ENCODE measurements at places on chromosomes 6 and 20.

- no peak for DNase-seq
Measured at GRCh38 chr20:62475027-62475771, 596 bp downstream of the GATA5 start.

- DNase-seq: no peak
Measured at GRCh38 chr6:56399250-56399671, 151.9 kb upstream of the COL21A1 start.

DNA sequence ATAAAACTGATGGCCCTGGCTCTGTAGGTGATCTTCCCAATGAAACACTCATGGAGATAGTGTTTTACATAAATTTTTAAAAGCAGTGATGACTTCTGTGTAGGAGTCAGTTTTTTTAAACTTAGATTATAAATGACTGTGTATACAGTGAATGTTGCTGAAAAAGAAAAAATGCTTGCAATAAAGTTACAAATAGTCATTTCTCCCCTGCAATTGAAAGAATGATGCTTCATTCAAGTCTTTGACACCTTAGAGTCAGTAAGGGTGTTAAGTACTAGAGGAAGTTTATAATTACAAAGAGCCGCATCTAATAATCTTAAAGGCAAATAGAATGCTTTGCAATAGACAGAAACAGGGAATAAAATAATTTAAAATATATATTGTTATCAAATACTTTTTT, 27.6 kb downstream of the ZNF292 start:
- DNase-seq: no peak

- DNase-seq: no peak
Measured at GRCh38 chr6:58073263-58073662, 755.8 kb downstream of the PRIM2 start.

GRCh38 chr6:123201869-123202372, 205.9 kb downstream of the CLVS2 start:
- DNase-seq: no peak

GRCh38 chr20:49753133-49753532, 39.5 kb upstream of the B4GALT5 start:
- no peak for DNase-seq

- DNase-seq: peak; percentile 77
Measured at GRCh38 chr6:14671261-14671681, 553.7 kb downstream of the CD83 start.

- DNase-seq: no peak
Measured at GRCh38 chr6:16939839-16940238, 162.0 kb upstream of the STMND1 start.

DNA sequence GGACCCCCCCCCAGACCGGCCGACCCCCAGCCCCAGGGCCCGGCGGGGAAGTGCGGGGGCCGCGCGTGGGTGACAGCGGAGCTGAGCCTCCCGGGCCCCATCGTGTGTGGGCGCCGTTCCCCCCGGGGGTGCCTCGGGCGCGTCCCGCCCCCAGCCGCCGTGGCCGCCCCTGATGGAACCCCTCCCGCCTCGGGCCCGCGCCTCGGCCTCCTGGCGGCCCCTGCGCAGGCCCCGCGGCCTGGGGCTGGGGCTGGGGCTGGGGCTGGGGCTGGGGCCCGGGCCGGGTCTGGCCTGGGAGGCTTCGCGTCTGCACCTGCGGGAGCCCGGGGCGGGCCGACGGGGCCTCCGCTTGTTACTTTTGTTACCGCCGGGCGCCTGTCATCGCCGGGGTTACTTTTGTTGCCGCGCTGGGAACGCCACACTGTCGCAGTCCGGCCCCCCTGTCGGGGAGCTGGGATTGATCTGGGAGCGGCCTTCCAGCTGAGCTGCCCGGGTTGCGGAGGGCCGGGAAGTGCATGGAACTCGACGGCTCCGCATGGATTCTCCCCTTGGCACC, 598 bp downstream of the OGFR start:
- DNase-seq: no peak

GRCh38 chr6:150697515-150697914, 97.8 kb downstream of the PLEKHG1 start:
- no peak for DNase-seq

DNA sequence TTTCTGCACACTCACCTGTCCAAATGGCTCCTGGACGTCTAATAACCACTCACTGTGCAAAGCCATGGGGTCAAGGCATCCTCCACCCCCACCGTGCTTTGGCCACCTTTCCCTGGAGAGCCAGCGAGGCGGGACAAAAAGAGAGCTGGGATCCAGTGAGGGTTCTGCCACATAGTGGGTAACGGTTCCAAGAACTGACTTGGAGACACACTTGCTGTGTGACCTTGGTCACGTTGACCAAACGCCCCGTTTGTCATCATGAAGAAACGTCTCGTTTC, 287.2 kb downstream of the TFAP2C start:
- DNase-seq: no peak

- DNase-seq: no peak
Measured at GRCh38 chr20:2010533-2010932, 16.7 kb upstream of the PDYN start.

- DNase-seq: peak; percentile 89
Measured at GRCh38 chr6:3176562-3177355, 19.4 kb upstream of the TUBB2A start.

GRCh38 chr6:169155481-169155880, 98.2 kb downstream of the THBS2 start:
- no peak for DNase-seq

DNA sequence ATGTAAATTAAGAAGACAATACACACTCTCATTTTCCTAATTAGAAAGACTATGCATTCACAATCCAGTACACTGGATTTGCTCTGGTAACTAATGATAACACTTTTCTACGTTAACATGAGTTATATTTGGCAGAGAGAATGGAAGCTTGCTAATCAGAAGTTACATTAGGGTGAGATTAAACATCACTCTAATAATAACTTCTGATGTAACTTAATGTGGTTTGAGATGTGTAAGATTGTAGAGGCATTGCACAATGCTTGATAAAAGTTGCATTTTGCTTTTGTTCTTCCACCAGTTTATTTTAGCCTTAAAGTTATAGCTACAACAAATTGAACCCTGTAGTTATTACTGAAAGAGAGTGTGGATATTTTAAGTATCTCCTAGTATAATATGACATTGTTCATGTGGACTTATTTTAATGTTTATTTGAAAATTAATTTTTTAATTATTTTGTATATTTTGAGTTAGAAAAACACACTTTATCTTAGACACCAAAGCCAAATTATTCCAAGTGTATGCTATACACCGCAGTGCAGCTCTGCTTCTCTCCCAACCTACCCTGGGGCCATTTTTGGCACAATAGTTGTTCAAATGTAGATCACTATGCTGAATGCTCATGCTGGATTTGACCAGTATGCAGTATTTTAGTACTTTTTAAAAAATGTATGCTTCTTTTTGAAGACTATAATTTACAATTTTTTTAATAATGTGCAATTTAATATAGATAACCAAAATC, 143.2 kb downstream of the SLC16A10 start:
- peak; percentile 77 for DNase-seq

GRCh38 chr6:16741112-16742016, 19.9 kb downstream of the ATXN1 start:
- DNase-seq: peak; percentile 88

Measured in foreskin fibroblast (primary cell).